ENCODE measurements at places on chromosomes 7 and 10. TPM values are rescaled to one million over a fixed set of nuclear protein-coding genes. Genes with fewer than 3 reads are reported as not detected.

Gene CDH23
- 1.9 TPM for total RNA-seq

Gene RBP3
- total RNA-seq, result not detected

Gene CFAP43
- total RNA-seq, result 0.25 TPM

Gene IFIT2
- 2.7 TPM for total RNA-seq
